H4 (cell line): ENCODE measurements at places on chromosomes 7 and 10. TPM values are rescaled to one million over a fixed set of nuclear protein-coding genes. Genes with fewer than 3 reads are reported as not detected.

DNA sequence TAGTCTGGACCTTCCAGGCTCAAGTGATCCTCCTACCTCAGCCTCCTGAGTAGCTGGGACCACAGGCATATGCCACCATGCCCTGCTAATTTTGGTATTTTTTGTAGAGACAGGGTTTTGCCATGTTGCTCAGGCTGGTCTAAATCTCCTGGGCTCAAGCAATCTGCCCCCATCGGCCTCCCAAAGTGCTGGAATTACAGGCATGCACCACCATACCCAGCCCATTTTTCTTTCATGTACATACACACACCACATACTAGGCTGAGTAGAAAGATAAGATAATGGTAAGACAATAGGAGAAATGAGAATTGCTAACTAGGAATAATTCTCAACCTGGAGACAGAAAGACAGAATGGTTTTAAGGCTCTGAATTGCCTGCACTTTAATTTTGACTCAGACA, 83.8 kb downstream of the CPEB3 start:
- no peak for DNase-seq

- DNase-seq: no peak
Observed at GRCh38 chr7:75953431-75953830, 38.5 kb downstream of the POR start.

DNA sequence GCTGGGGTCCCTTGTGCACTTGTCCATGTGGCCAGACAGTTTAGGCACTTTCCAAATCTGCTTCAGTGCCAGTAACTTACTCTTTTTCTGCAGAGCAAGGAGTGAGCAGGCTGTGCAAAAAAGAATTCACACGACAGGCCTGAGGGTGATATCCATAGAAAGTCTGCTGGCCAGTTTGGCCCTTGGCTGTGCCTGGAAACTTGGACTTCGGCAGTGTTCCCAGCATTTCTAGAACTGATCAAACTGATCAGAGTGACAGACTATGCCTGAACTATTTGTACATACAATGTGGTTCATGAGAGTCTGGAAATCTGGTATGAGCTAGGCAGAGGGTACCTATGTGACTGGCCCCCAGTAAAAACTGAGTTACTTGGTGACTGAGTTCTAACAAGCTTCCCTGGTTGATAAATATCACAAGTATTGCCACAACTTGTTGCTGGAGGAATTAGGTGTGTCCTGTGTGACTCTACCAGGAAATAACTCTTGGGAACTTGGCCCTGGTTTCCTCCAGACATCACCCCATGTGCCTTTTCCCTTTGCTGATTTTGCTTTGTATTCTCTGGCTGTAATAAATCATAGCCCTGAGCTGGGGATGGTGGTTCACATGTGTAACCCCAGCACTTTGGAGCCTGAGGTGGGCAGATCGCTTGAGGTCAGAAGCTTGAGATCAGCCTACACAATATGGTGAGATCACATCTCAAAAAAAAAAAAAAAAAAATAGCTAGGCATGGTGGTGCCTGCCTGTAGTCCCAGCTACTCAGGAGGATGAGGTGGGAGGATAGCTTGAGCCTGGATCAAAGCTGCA, 3.3 kb upstream of the DENND10 start:
- no peak for DNase-seq

DNA sequence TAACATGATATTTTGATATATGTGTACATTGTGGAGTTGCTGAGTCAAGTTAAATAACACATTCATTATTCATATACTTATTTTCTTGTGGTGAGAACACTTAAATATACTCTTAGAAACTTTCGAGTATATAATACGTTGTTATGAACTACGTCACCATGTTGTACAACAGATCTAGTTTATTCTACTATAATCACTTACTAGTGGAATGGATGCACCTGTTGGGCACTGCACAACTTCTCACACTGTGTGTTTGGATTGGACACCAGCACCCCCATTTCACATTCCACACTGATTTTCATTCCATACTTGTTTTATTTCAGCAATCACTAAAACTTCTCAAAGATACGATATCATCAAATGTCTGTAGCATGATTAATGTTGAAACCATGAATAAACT, 407.3 kb downstream of the RPS24 start:
- DNase-seq: no peak

DNA sequence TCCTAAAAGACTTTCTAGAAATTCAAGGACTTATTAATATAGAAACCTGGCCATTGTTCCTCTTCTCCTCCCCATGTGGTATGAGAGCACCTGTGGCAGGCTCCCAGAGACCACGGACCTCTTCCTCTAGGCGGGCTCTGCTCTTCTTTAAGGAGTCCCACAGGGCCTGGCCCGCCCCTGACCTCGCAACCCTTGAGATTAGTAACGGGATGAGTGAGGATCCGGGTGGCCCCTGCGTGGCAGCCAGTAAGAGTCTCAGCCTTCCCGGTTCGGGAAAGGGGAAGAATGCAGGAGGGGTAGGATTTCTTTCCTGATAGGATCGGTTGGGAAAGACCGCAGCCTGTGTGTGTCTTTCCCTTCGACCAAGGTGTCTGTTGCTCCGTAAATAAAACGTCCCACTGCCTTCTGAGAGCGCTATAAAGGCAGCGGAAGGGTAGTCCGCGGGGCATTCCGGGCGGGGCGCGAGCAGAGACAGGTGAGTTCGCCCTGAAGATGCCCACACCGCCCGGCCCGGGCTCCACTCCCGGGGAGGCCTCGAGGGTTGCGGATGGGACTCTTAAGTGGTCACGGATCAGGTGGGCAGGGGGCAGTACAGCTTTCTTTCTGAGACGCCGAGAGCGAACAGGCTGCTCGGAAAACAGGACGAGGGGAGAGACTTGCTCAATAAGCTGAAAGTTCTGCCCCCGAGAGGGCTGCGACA, at the start of gene SLC26A4:
Gene SLC26A4 (plus strand): TSS at position 448 of the 700 bp plus-strand sequence. CDS start 814 bp downstream, outside the sequence.
- no peak for DNase-seq

DNA sequence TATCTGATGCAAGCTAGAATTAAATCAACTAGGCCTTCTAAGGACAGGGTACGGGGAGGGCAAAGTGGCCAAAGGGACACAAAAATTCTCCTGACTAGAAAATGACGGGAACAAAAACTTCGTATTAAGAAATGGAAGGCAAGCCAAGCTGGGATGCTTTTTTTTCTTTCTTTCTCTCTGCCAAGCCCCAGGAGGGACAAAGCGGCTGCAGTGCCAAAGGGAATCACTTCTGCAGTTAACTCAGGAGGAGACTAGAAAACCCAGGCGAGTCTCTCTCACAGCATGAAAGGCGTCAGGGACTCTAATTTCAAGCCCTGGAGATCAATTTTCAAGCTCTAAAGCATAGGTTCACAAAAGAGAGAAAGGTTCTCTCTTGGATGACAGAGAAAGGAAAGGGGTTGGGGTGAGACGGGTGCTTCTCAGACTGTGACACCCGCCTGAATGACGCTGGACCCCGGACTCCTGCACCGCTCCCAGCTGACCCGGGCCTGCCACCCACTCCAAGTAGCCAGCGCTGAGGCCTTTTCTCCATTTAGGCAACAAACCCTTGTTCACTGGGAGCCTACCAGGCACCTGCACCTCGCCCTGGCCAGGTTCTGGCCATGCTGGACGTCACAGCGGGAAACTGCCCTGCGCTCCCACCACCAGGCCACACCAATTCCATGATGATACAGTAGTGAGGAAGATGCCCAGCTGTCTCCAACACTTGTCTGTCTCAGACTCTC, 56.5 kb downstream of the KIAA1549 start:
- DNase-seq: no peak

DNA sequence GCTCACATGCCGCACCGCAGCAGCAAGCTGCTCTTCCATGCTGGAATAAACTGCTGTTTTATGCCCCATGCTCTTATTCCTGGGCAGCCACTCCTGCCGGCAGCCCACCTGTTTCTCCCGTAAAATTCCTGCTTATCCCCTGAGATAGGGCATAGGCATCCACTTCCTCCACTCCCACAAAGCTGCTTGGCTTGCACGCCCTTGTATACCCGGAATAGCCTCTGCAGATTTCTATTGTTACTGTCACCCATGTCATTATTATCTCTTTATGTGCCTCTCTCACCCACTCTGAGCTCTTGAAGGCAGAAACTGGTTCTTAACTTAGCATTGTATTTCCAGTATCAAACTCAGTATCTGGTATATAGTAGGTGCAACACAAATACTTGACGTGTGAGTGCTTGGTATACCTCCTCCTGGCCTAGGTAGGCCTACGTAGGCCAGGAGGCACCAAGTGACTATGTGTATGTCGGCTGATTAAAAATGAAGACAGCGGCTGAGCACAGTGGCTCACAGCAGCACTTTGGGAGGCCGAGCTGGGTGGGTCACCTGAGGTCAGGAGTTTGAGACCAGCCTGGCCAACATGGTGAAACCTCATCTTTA, 193.4 kb downstream of the CCDC3 start:
- DNase-seq: no peak

DNA sequence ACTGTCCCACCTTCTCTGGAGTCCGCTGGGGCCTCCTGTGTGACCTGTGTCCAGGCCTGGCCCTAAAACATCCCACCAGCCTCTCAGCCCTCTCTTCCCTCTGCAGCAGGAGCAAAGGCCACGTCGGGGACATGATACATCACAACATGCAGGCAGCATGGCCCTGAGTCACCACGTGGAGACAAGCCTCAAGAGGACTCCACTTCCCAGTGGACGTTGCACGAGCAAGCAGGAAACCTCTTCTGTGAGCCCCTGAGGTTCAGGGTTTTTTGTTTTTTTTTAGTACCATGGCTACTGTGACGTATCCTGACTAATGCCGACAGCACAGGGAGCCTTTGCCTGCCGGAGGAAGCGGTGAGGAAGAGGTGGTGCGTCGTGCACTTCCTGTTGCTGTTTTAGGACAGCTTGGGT, 165.9 kb downstream of the DNAJB6 start:
- DNase-seq: no peak

- DNase-seq: no peak
Observed at GRCh38 chr7:135681762-135682161, 19.4 kb downstream of the STMP1 start.

- no peak for DNase-seq
Observed at GRCh38 chr7:1100834-1101562, 13.1 kb downstream of the GPER1 start.

DNA sequence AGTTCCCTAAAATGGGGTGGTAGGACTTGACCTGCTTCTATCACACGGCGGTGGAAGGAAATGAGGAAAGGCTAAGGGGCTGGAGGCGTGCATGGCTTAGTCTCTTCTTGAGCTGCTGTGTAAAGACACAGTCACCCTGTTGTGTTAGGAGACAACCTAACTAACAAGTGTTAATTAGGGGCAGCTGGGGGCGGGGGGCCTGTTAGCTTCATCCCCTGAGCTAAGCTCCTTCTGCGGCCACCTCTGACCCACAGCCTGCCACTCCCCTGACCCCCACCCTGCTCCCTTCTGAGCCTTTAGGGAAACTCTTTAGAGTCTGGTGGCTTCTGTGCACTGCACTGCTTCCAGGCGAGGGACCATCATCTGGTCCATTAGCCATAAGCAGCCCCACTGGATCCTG, 28.0 kb downstream of the COL17A1 start:
- DNase-seq: no peak

Gene PCGF6
- total RNA-seq: 12.0 and 14.9 TPM in 2 replicates

Gene SEC24C
- 49.6 and 56.8 TPM in 2 replicates for total RNA-seq

Gene CLCN1
- total RNA-seq: not detected in 2 replicates
